Dermis microvascular lymphatic vessel endothelial cell (primary cell): ENCODE measurements at places on chromosomes 4 and X.

DNA sequence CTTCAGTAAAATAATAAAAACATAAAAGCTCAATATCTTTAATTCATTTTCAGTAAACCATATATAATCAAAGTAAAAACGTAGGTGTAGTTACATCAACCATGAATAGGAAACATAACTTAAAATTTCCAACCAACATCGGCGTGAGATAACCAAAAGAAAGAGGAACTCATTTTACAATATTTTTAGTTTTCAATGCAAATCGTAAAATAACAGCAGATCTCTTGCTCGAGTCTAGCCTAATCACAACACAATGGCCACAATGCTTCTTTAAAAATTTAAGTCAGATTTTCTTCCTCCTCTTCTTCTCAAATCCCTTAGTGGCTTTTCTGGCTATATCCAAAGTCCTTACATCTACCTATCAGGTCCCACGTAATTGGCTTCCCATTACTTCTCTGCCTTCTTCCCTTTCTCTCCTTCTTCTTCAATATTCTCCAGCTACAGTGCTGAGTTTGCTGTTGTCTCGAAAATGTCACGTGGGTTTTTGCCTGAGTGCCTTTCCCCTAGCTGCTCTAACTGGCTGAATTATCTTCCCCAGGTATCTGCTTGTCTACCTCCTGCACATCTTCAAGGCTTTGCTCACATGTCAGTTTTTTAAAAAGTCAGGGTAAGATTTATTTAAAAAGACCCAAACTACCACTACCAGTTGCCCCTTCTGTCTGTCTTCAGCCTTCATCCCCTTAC is 90.9 kb upstream of the BANK1 start:
- no peak for DNase-seq

- DNase-seq = peak; percentile 77
Observed at GRCh38 chr4:55733932-55734331, 85.7 kb upstream of the EXOC1L start.

DNA sequence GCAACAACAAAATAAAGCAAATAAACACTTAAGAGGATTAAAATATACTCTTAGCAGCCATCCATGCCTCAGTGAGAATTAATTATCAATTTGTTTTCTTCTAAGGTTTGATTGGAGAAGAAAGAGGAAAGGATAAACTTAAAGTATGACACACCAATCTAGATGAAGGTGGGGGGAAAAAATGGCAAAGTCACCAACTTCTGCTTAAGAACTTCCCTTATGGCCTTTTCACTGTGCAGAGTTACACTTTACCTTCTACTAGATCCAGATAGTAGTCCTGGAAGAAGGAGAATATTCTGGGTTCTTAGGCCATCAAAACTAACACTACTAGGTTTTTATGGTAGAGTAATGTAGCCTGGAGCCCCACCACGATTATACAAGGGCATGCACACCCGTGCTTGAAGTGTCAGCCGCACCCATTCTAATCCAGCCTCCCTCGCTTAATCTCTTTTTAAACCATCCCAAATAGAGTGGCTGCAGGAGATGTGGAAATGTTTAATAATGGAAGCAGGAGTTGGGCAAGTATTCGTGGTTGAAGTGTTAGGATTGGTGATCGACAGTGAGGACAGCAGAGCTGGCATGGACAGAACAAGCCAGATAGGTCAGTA is 14.1 kb downstream of the ENPEP start:
- DNase-seq = no peak

GRCh38 chrX:65034668-65035445 is 58.6 kb upstream of the ZC4H2 start:
- peak; percentile 3 for DNase-seq

DNA sequence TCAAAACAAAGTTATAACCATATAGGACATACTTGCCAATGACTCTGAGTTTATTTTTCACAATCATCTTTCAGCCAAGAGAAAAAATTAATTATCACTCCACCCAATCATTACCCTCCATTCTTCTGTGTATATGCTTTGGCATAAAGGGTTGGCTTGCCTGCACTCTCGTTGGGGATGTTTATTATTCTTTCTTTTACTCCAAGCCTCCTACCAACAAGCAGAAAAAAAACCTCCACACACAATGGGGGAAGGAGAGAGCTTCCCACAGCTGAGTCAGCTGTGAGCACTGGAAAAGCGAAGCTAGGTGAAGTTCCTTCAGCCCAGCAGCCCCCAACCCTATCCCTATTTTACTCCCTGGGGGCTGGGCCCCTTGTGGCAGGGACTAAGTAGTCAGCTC is 1.5 kb downstream of the OPHN1 start:
- no peak for DNase-seq

GRCh38 chr4:137432446-137433311 is 99.6 kb downstream of the PCDH18 start:
- no peak for DNase-seq

DNA sequence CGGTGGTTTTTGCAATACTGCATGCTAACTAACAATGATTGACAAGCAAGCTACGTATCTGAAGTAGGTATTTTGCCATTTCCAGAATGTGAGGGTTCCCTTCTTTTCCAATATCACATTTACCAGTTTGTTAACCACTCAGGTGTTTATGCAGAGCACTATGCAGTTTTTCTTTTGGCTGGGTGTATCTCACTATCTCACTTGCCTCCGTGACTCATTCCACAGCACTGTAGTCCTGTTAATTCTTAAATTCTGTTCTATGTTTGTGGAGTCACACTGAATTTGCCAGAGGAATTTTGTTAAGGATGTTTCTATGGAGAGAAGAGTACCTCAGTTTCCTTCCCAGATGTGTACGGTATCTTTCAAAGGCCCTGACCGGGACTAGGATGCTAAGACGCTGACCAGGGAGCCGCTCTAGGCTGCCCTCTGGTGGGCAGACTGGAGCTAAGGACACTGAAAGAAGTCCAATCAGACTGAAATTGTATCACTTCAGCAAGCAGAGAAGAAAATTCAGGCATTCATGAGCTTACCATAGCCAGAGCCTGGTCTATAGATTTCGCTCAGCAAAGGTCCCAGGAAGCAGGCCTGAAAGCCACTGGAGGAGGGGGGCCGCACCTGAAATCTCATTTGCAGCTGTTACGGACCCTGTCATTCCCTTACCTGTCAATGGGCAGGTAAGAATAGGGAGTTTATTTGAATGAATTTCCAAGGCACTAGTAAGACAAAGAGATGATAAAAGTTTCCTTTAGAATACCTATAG is 388.4 kb upstream of the SPOCK3 start:
- DNase-seq = peak; percentile 46

DNA sequence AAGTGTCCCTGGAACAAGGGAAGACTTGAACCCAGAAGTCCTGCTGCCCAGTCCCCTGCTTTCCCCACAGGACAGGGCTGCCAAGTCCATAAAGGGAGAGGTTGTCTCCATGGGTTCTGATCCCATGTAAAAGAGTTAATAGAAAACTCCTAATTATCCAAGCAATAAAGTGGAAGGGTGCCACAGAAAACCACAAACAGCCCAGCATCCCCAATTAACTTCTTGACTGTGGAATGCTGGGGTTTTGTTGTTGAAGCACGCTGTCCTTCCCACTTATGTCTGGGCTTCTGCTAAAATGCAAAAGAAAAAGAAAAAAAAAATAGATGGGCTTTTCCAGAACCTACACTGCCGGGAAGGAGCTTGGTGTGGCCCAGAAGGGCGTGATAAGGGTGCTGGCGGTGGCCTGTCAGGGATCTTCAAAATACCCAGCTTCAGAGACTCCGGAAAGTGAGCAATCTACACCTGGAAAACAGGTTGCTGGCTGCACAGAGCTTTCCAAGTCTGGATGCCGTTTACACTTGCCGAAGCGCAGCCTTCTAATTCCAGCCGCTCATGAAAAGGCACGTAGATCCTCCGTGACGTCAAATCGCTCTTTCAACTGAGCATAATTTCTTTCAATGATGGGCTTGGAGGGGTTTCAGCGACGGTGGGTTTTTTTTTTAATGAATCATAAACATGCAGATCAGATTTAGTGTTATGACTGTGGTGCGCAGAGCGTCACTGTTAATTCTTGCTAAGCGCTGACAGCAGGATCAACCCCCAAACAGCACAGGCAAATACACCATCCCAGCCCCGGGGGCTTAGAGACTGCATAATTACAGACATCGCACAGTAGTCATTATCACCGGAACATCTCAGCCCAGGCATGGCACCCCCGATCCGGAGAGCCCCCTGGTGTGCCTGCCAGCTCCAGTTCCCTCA is 197.6 kb downstream of the BCOR start:
- DNase-seq = no peak

- no peak for DNase-seq
Observed at GRCh38 chr4:5385741-5386311, 322.5 kb downstream of the EVC2 start.

- DNase-seq = no peak
Observed at GRCh38 chrX:97790850-97791249, 907.1 kb downstream of the RPA4 start.

GRCh38 chrX:119648421-119648775 is 42.2 kb upstream of the NKRF start:
- DNase-seq = peak; percentile 30

- no peak for DNase-seq
Observed at GRCh38 chr4:31984872-31985271, 1264.7 kb downstream of the PCDH7 start.

- no peak for DNase-seq
Observed at GRCh38 chr4:145565328-145565727, 53.9 kb upstream of the MMAA start.

DNA sequence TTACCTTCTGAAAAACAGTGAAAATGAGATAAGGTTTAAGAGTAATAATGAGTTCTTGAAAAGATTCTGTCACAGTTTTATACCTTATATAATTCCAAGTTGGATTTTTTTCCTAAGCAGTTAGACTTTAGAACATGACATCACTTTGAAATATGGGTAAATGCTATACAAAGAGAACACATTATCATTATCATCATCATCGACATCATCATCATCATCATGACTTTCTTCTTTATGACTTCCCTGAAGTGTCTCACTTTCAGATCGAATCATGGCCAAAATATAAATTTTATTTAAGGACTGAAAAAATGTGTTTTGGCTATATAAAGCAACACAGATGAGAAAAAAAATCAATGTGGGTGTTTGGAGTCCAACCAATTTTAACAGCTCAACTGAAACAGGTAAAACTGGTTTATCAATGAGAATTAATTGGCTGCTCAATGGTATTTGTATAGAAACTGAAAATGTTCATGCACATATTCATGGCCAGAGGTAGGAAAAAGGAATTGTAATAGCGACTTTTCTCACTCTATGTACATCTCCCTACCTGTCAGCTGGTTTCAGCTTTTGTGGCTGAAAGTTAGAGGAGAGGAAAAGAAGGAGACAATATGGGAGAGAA is 243.1 kb upstream of the GPC4 start:
- no peak for DNase-seq

- peak; percentile 15 for DNase-seq
Observed at GRCh38 chr4:122739174-122739573, 6.7 kb downstream of the BBS12 start.

GRCh38 chr4:189826657-189827056 is 114.0 kb upstream of the FRG1 start:
- DNase-seq = no peak

DNA sequence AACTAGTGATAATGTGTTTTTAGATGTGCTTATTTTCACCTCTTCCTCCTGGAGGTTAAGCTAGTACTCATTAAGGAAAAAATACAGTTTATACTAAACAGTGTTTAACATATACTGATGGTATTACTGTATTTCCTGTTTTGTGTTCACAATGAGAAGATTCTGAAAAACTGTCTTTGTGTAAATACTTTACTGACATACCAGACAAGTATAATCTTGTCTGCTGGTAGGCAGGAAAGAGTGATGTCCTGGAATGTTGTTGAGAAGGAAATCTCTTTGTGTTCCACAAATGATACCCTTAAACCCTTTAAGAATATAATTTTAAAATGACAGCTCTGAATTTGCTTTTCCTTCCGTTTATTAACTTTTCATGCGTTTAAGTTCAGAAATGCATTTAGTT is 205.5 kb upstream of the NUDT6 start:
- peak; percentile 6 for DNase-seq

- DNase-seq = no peak
Observed at GRCh38 chr4:150323406-150324325, 245.4 kb downstream of the DCLK2 start.

GRCh38 chr4:75545526-75545925 is 10.3 kb upstream of the ODAPH start:
- DNase-seq = no peak

DNA sequence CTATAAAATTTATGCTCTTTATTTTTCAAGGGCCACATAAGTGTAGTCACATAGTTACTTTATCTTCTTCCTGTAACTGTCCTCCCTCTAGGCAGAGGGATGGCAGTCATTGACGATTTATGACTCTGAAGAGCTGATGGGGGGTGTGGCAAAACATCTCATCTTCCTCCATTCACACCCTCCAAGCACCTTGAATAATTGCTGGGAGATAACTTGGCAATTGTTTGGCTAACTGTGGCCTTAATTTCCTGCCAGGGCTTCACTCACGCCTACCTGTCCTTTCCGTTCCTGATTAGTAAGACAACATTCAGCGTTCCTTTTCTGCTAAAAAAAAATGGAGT is 329.2 kb downstream of the ARHGAP10 start:
- no peak for DNase-seq

- no peak for DNase-seq
Observed at GRCh38 chr4:186294160-186294559, 28.2 kb downstream of the F11 start.

GRCh38 chr4:2375427-2375826 is 43.0 kb downstream of the ZFYVE28 start:
- DNase-seq = no peak

GRCh38 chr4:94974773-94975172 is 217.0 kb downstream of the BMPR1B start:
- DNase-seq = no peak

DNA sequence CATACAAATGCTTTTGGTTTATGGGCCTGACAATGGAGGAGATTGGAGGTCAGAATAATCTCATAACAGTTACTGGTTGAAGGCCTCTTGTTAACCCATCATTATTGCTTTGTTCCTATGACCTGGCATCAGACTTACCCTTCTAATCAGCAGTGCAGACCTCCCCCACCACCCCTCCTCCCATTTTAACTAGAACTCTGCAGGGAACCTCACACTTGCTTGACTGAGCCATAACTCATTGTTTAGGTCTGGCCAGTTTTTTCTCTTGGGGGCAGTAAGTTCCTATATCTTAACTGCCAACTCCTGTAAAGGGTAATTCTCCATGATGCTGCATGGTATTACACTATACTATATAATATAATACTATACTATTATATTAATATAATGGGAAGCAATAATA is 609.3 kb downstream of the IL1RAPL1 start:
- no peak for DNase-seq

DNA sequence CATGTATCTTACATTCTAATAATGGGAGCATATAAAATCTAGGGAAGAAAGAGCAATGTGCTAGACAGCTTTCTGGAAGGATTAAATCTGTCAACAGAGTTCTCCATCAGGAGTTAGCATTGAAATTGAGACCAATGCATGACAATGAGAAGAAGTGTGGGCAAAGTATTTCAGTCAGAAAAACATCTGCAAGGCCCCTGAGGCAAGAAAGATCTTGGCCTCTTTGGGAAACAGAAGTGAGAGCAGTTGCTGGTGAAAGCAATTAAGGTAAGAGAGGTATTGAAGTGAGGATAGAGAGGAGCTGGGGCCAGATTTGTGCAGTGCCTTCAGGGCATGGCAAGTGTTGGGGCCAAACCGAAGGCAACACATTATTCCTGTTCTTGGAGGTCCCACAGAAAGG is 999.1 kb downstream of the STPG2 start:
- DNase-seq = no peak
